ENCODE measurements at places on chromosomes 7 and 10.

GRCh38 chr7:141328290-141328689 is 222.9 kb upstream of the AGK start:
- no peak for DNase-seq

GRCh38 chr7:151793531-151793951 is 83.4 kb downstream of the PRKAG2 start:
- DNase-seq, result peak; percentile 80

- DNase-seq, result no peak
These were observed 22.0 kb downstream of the TMEM176B start for GRCh38 chr7:150778014-150778737.

DNA sequence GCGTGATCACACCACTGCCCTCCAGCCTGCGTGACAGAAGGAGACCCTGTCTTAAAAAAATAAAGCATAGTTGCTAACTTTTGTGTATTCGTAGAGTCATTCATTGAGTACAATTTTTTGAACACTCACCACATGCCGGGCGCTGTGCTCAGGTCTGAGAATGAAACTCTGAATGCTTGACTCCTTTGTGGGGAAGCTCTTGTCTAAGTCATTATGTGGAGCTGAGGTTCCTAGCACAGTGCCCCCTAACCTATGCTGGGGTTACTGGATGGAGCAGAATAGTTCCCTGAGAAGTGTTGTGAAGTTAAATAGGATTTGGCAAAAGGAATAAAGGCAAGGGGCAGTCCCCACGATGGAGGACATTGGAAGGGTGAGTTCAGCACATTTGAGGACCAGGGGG is 123.3 kb downstream of the CELF2 start:
- DNase-seq, result no peak

- DNase-seq, result no peak
These were observed 25.9 kb downstream of the TBXAS1 start for GRCh38 chr7:139854803-139855497.

DNA sequence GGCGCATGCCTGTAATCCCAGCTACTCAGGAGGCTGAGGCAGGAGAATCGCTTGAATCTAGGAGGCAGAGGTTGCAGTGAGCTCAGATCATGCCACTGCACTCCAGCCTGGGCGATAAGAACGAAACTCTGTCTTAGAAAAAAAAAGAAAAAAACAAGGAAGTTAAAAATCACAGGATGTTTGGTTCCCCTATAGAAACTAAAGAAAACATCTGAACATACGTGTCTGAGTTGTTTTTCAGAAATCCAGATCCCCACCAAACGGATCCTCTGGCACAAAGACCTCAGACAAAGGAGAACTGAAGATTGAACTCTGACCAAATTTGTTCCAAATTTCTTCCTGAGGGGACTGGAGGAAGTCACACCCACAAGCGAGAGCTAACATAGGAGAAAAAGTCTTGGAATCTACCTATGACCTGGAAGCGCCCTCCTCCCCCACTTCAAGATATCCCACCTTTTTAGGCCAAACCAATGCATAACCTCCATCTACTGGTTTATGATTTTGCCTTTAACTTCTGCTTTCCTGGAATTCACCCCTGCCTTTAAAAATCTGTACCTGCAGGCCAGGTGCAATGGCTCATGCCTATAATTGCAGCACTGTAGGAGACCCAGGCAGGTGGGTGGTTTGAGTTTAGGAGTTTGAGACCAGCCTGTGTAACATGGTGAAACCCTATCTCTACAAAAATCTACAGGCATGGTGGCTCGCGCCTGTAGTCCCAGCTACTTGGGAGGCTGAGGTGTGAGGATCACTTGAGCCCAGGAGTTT is 19.7 kb upstream of the SIRT1 start:
- DNase-seq, result peak; percentile 50

GRCh38 chr7:158006841-158007696 is 580.6 kb downstream of the PTPRN2 start:
- DNase-seq, result no peak

DNA sequence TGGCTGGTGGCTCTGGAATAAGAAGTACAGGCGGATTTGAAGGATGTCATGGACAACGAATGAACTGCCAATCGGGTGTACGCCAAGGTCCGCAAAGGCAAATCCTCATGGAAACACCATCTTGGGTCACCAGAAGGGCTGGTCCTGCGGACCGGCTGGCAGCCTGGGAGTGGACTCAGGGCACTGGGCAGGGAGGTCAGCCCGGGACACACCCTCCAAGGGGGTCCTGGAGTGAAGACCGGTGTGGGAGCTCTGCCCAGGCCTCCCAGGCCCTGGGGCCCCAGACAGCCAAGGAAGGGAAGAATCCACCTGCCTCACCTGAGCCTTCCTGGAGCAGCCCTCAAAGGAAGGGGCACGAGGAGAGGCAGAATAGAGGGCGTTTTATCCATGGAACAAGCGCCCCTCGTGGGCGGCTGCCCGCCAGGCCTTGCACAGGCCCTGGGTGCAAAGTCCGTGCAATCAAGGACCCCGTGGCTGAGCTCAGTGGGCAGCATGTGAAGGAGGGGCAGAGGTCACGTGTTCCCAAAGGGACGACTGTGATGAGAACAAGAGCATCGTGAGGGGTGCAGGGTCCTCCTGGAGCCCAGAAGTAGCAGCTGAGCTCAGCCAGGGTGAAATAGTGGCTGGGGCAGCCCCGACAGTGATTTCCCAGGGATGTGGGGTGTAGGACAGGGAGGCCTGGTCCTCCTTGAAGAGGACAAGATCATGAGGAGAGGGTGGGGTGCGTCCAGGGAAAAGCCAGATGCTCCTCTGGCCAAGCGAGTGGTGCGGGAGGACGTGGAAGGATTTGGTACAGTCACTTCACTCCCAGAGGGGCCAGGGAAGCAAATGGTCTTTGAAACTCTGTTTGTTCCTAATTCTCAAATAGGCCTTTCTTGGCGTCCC is 105.2 kb downstream of the TCERG1L start:
- no peak for DNase-seq
